Right cardiac atrium (tissue), 5 donors: ENCODE measurements at places on chromosomes 1 and 21. TPM values are rescaled to one million over a fixed set of nuclear protein-coding genes. Genes with fewer than 3 reads are reported as not detected.

The RIPPLY3 gene
- not detected for total RNA-seq

The MRPL55 gene
- total RNA-seq = 53.1 TPM

The CRYAA gene
- not detected for total RNA-seq

The COL16A1 gene
- total RNA-seq = 50.5 TPM

GRCh38 chr1:190633488-190633887, 155.8 kb upstream of the BRINP3 start:
- DNase-seq = no peak

GRCh38 chr1:95309031-95309471, 75.0 kb downstream of the RWDD3 start:
- DNase-seq = peak; percentile 37

GRCh38 chr1:17973694-17974093, 133.9 kb upstream of the IGSF21 start:
- DNase-seq = no peak

- no peak for DNase-seq
These were observed 64.7 kb upstream of the HIVEP3 start for GRCh38 chr1:41983451-41983850.

DNA sequence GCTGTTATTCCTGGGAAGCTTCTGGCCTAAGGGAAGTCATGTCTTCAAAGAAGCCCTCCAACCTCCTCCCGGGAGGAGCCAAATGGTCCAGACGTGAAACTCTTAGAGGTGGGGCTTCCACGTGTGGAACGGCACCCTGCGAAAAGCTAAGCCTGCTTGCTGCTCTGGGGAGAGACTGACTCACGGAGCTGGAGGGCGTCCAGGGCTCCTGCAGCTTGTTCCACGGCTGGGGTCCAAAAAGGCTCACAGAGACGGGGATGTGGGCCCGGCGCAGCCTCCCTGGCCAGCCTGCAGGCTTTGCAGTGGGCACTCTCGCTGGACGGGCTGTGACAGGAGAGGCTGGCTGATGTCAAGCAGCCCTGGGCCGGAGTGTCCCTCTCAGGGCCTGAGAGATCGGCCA, 105.1 kb downstream of the COLGALT2 start:
- DNase-seq = peak; percentile 92

- DNase-seq = no peak
These were observed 94.3 kb downstream of the RGS2 start for GRCh38 chr1:192903142-192903541.

DNA sequence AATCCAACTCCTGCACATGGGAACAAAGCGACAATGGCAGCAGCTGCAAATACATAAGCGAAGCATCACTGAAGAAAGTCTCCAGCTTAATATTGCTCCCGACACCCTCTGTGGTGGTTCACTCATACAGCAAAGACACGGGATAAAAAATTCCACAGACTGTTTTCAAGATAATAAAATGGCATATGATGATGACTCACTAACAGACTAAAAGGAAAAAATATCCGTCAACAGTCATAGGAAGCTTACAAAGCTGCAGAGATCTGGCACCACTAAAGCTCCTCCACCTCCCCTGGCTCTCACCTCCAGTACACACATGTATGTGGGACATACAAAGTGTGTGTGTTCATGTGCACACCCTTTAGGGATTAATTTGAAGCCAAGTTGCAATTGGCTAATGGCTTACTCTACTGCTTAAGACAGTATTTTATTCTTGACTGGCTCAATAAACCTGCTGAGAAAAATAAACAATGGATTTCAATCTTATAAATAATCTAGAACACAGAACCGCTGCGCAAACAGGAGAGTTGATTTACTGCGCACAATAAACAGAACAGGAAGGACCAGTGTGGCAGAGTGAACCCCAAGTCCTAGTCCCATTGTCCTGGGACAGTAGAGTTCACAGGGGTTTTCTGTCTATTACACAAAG, 94.4 kb downstream of the SLC45A1 start:
- no peak for DNase-seq

DNA sequence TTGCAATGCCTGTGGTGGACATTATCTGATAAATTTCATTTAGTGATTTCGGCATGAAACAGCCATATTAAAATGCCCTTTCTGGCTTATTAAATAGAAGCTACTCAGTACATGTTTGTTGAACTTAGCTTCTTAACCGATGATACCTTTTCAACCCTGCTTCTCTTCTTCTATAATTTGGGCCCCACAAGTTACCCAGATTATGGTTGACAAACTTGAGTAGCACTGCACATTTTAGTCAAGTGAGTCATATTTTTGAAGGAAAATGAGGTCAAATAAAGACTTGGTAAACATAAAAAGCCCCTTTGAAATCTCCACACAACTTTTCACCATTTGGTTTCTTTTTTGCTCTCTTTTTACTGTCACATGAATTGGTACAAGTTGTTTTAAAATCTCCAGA, 33.8 kb downstream of the GIPC2 start:
- DNase-seq = no peak

- DNase-seq = peak; percentile 50
These were observed 1.4 kb downstream of the MASP2 start for GRCh38 chr1:11045428-11046269.

DNA sequence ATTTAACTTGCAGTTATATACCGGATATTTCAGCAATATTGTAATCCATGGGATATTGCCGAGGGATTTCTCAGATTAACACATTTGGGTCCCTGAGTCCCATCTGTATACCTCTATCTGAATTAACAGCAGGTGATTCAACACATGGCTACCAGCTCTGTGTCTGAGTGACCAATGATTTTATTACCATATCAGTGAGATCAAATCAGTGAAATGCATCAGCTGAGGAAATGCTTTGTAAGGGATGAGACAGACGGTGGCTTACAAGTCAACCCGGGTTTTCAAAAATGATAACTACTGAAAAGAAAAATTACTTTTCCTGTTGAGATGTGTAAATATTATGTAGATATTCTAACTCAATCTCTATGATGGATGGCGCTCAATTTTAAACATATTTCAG, 504.1 kb upstream of the PKN2 start:
- no peak for DNase-seq
